GOT3 (cell line): ENCODE measurements at places on chromosomes 3 and 15.

GRCh38 chr15:63210151-63211091 lies 21.0 kb downstream of the RAB8B start:
- no peak for DNase-seq

GRCh38 chr3:12706504-12707253 lies 42.8 kb upstream of the RAF1 start:
- peak; percentile 14 for DNase-seq

- no peak for DNase-seq
Measured at GRCh38 chr3:47399531-47400270, 18.9 kb downstream of the PTPN23 start.

- DNase-seq: no peak
Measured at GRCh38 chr3:127484601-127485388, 105.7 kb downstream of the TPRA1 start.

DNA sequence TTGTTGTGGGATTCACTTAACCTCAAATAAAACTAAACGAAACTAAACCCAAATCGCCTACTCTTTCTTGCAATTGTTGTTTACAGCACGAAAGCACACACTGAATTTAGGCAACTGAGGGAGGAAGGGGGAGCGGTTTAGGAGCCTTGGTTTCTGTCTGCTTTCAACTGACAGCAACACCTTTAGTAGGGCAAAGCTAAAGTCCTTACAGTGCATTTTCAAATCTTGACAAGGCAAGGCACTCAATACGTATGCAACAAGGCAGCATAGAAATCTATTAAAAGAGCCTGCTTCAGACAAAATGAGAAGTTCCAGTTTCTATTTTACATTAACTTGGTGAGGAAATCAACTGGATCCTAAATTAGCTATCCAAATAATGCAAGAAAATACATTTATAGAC lies 174.6 kb downstream of the CHST2 start:
- no peak for DNase-seq

DNA sequence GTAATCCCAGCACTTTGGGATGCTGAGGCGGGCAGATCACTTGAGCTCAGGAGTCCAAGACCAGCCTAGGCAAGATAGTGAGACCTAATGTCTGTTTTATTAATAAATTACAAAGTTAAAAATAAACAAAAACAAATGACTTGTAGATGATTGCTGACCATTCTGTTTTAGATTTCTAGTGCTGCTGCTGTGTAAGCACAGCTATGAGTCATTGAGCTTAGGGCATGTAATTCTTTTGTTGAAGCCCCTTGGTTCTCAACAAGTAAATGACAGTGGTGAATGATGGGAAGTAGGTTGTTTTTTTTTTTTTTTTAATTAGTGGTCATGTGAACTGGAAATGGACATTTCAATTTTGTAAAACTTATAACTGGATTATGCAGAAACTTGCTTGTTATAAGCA lies 63.3 kb downstream of the LEO1 start:
- no peak for DNase-seq

- no peak for DNase-seq
Measured at GRCh38 chr15:32903591-32904290, 185.9 kb downstream of the GREM1 start.

GRCh38 chr3:158108445-158108985 lies 1.4 kb upstream of the RSRC1 start:
- no peak for DNase-seq

- DNase-seq: no peak
Measured at GRCh38 chr3:73453666-73454065, 171.1 kb downstream of the PDZRN3 start.

DNA sequence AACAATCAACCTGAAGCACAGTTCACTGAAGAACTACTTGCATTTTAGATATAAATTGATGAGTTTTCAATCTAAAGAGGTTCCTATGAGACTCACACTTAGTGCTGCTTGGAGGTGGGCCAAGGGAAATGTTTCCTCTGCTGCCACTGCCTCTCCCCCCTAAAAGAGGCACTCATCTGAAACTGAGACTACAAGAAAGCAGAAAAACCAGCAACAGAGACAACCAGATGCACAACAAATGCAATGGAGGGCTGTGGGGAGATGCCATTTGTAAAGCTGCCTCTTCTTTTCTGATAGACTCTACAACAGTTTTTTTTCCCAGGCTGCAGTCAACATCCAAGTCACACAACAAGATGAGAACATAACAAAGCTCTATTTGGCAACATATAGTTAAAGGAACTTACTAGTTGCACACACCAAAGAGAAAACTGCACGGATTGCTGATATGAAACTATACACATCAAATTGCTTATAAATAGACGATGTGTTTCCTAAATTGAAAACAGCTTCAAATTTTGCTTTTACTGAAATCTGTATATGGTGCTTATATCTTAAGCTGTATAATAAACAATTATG lies 11.0 kb downstream of the TSPAN3 start:
- no peak for DNase-seq
